Tibial nerve (tissue), 4 donors: ENCODE measurements at places on chromosomes 11 and 22. TPM values are rescaled to one million over a fixed set of nuclear protein-coding genes. Genes with fewer than 3 reads are reported as not detected.

POU2AF2 gene
- total RNA-seq = 2.4 TPM

BARX2 gene
- not detected for total RNA-seq

CASP4 gene
- 86.1 TPM for total RNA-seq

INPP5J gene
- total RNA-seq = 0.20 TPM

CADM1 gene
- 17.1 TPM for total RNA-seq

PIH1D2 gene
- total RNA-seq = 7.2 TPM

SCUBE1 gene
- total RNA-seq = 214 TPM

OR8G1 gene
- total RNA-seq = not detected

PLXNB2 gene
- 193 TPM for total RNA-seq

PHETA2 gene
- total RNA-seq = 16.4 TPM

ZNF195 gene
- total RNA-seq = 12.2 TPM

UBQLN3 gene
- total RNA-seq = 1.5 TPM
